Neural cell (in vitro differentiated cells): ENCODE measurements at places on chromosomes 7 and 10. TPM values are rescaled to one million over a fixed set of nuclear protein-coding genes. Genes with fewer than 3 reads are reported as not detected.

Gene AQP1
- polyA plus RNA-seq, result 0.72 and 3.2 TPM in 2 replicates

Gene EBLN1
- not detected in 2 replicates for polyA plus RNA-seq

Gene CYP26A1
- 0.64 and 0.77 TPM in 2 replicates for polyA plus RNA-seq

Gene C10orf90
- polyA plus RNA-seq, result not detected in 2 replicates

Gene ZNF365
- 1.9 and 3.1 TPM in 2 replicates for polyA plus RNA-seq

Gene DENND2A
- 21.7 and 24.5 TPM in 2 replicates for polyA plus RNA-seq

Gene ANKRD61
- polyA plus RNA-seq, result not detected in 2 replicates

Gene SGCE
- 94.6 and 119 TPM in 2 replicates for polyA plus RNA-seq

Gene SYT15
- polyA plus RNA-seq, result 0.16 TPM in 1 of 2 replicates, not detected in the other

Gene RARRES2
- 0.71 TPM in 1 of 2 replicates, not detected in the other for polyA plus RNA-seq

Gene PDZD7
- 1.5 and 2.6 TPM in 2 replicates for polyA plus RNA-seq

Gene CD36
- 0.31 and 0.96 TPM in 2 replicates for polyA plus RNA-seq

Gene CARD11
- not detected in 2 replicates for polyA plus RNA-seq

Gene PLEKHA1
- 87.7 and 91.9 TPM in 2 replicates for polyA plus RNA-seq

Gene CLCN1
- polyA plus RNA-seq, result 0.20 TPM in 1 of 2 replicates, not detected in the other

Gene ENTPD1
- polyA plus RNA-seq, result 0.14 and 0.57 TPM in 2 replicates

Gene XRCC2
- polyA plus RNA-seq, result 0.89 and 1.2 TPM in 2 replicates

Gene SPDYE5
- 0.07 and 0.26 TPM in 2 replicates for polyA plus RNA-seq

Gene CYP2C8
- 5.1 TPM in 2 replicates for polyA plus RNA-seq

Gene MYOZ1
- polyA plus RNA-seq, result 0.61 TPM in 1 of 2 replicates, not detected in the other

Gene CHAT
- polyA plus RNA-seq, result not detected in 2 replicates

Gene TUBB8
- 0.46 and 0.69 TPM in 2 replicates for polyA plus RNA-seq

Gene GJC3
- polyA plus RNA-seq, result not detected in 2 replicates

Gene WEE2
- polyA plus RNA-seq, result 0.34 and 0.63 TPM in 2 replicates

Gene MGMT
- polyA plus RNA-seq, result 0.94 TPM in 1 of 2 replicates, not detected in the other

Gene FANK1
- polyA plus RNA-seq, result 3.1 and 3.8 TPM in 2 replicates

Gene OGDH
- polyA plus RNA-seq, result 16.9 and 23.6 TPM in 2 replicates

Gene HPS1
- 1.4 and 1.7 TPM in 2 replicates for polyA plus RNA-seq

Gene UNC5B
- polyA plus RNA-seq, result 1.8 and 2.0 TPM in 2 replicates

Gene LIPK
- polyA plus RNA-seq, result not detected in 2 replicates

Gene AZGP1
- polyA plus RNA-seq, result not detected in 2 replicates

Gene GBX1
- polyA plus RNA-seq, result not detected in 2 replicates

Gene LEP
- polyA plus RNA-seq, result not detected in 2 replicates

Gene CPN1
- polyA plus RNA-seq, result not detected in 2 replicates

Gene LIPA
- polyA plus RNA-seq, result 20.8 and 28.3 TPM in 2 replicates

Gene CPA2
- polyA plus RNA-seq, result 0.41 TPM in 1 of 2 replicates, not detected in the other

Gene MALRD1
- polyA plus RNA-seq, result 0.21 TPM in 1 of 2 replicates, not detected in the other

Gene HMX3
- not detected in 2 replicates for polyA plus RNA-seq

Gene CBLL1
- polyA plus RNA-seq, result 8.9 and 10.2 TPM in 2 replicates

Gene SBDS
- polyA plus RNA-seq, result 81.4 and 91.1 TPM in 2 replicates

Gene TCERG1L
- 0.53 TPM in 1 of 2 replicates, not detected in the other for polyA plus RNA-seq

Gene AMZ1
- polyA plus RNA-seq, result not detected in 2 replicates

Gene OR2A1
- not detected in 2 replicates for polyA plus RNA-seq

Gene SPDYE17
- not detected in 2 replicates for polyA plus RNA-seq

Gene EGR2
- polyA plus RNA-seq, result 0.46 and 1.7 TPM in 2 replicates

Gene ASB4
- 0.11 and 0.56 TPM in 2 replicates for polyA plus RNA-seq

Gene ADCYAP1R1
- polyA plus RNA-seq, result 8.6 and 13.5 TPM in 2 replicates
